Stimulated activated CD8-positive, alpha-beta memory T cell treated with anti-CD3 and anti-CD28 coated beads, Interleukin-4, amount 100 ng/mL, for 1 hour (primary cell): ENCODE measurements at places on chromosomes 1 and 21.

DNA sequence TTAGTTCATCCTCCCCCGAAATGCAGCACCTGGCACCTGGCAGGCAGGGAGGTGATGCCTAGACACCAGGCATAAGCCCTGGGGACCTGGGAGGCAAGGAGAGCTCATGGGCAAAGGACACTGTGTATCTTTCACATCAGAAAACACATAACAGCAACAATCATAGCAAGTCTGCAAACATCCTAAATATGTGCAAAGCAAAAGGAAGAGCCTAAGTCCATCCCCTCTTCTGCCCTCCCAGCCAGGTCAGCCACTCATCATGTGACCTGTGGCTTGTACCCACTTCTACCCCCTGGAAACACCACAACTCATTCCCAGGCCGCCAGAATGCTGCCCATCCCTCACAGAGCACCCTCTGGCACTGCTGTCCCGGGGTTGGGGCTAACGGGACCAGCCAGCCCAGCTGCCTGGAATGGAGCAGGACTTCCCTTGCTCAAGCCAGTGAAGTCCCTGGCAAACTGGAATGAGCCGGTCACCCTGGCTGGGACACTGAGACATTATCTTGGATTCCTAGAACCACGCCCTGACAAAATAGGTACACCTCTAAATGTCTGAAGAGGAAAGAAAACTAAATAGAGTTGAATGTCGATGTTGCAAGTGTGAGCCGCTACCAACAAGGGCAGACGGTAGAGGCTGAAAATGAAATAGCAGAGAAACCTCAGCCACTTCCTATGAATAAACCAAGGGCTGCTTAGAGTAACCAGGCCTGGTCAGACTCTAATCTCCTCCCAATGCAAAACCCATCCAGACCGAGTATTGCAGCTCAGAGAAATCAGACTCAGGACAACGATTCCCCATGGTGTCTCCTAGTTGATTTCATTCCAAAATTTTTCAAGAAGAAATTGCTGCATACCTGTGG is 29.4 kb downstream of the TMPRSS2 start:
- no peak for DNase-seq

DNA sequence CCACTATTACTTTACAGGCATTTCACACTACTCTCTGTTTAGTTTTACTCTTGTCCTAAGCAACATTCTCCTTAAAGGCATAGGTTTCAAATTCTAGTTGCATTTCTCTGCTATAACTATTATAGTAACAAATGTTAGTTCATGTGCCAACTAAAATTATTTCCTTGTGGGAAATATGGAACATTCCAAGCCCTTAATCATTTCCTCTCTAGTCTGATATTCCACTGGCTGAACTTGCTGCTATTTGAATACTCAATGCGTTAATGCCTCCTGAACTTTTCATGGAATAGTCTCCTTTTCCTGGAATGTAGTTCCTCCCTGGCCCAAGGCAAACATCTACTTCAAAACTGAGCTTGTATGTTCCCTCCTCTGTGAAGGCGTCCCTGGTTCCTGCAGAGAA is 19.3 kb upstream of the TBX19 start:
- no peak for DNase-seq

DNA sequence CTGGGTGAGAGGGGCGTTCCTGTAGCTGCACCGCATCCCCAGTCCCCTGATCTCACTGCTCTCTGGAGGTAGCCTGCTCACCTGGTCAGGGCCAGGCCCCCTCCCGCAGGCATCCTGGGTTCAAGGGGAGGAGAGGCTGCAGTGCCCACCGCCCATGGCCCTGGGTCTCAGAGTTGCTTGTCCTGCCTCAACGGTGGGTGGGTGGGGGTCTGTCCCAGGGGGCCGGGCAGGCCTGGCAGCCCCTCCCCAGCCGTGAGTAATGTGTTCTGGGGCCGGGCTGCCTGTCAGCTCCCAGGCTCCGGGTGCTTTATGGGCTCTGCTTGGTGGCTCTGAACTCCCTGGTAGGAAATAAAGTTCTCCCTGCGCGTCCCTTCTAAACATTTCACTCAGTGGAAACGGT is 126.9 kb downstream of the CASZ1 start:
- no peak for DNase-seq

- no peak for DNase-seq
These were observed 226.6 kb upstream of the ZRANB2 start for GRCh38 chr1:71307451-71307850.

DNA sequence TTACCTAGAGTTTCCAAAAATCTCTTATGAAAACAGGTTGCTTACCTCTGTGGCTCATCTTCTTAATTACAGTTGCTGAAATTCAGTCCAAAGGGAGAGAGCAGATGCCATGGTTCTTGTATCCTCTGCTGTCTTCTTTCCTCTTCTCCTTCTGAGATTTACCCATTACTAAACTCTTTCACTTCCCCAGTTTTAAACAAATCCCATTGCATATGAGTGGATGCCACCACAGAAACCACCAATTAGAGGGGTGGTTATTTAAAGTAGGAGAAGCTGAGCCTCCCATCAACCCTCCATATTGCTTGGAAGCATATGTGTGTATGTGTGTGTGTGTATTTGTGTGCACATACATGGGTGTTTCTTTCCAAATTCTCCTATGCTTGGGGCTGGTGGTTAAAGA is 128.5 kb upstream of the KCNK1 start:
- no peak for DNase-seq

- DNase-seq = peak; percentile 2
These were observed 126.7 kb upstream of the CSF3R start for GRCh38 chr1:36609241-36610027.

GRCh38 chr1:100912019-100912418 is 16.1 kb downstream of the SLC30A7 start:
- DNase-seq = no peak

DNA sequence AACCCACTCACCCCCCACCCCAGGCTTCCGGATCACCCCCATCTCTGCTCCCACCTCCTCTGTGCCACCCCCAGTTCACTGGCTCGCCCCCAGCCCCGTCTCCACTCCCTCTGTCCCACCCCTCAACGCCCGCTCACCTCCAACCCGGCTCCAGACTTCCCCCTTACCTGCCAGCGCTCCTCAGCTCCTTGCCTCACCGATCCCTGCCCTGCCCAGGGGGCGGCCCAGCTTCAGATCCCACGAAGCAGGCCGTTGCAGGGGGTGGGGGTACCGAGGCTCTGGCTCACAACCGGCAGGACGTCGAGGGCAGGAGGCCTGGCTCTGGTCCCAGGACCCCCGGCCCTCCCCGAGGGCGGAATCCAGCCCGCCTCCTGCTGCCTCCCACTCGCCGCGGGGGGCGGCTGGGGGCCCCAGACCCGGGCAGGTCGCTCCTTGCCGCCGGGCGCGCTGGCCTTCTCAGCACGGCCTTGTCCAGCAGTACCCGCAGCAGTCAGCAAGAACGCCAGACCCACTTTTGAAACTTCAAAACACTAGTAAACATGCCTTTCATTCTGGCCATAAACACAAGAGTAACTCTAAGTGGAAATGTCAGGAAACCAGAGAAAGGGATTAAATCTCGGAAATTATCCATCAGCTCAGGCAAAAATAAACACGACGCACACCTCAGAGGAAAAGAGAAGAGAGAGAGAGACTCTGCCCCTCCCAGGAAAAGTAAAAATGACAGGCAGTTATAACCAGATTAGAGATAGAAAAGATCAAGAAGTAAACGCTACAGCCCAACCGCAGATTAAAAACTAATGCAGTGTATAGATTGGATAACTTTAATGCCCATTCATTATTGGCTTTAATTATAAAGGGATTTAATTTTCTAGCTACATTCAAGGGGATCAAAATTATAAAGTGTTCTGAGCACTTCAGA is 1.0 kb upstream of the FAM89A start:
- no peak for DNase-seq

DNA sequence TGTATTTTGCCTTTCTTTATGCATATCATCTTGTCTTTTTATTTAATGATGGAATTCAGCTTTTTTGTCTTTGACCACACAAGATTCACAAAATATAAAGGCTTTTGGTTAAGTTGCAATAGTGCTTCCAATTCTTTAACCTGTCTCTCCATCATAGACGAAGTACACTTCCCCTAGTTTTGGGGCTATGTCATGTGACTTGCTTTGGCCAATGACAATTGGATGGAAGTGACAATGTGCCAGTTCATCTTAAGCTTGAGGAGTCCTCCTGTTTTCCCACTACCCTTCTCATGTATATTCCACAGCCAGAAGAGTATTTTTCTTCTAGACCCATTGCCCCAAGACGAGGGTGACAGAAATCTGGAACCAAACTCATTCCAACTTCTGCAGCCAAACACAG is 419.6 kb upstream of the BRINP3 start:
- DNase-seq = no peak

DNA sequence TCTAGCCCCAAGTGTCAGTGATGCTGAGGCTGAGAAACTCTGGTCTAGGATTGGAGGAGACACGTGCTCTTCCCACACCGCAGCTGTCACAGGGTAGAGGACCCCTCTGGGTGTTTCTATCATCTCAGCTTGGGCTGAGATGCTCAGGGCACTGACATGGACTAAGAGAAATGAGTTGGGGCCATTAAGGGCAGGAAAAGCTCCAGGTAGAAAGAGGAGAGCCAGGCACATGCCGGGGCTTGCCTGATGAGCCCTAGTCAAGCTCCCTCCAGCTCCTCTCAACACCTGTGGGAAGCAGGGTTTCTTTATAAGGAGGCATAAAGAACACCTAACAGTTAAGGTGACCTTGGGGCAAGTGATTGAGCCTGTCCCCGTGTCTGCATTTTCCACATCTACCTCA is 17.3 kb downstream of the ABCA4 start:
- DNase-seq = no peak

GRCh38 chr21:26881504-26882228 is 36.5 kb upstream of the ADAMTS1 start:
- no peak for DNase-seq

- no peak for DNase-seq
These were observed 260.8 kb downstream of the GPATCH2 start for GRCh38 chr1:217369996-217370551.

GRCh38 chr1:210920716-210921694 is 212.9 kb downstream of the KCNH1 start:
- DNase-seq = no peak

DNA sequence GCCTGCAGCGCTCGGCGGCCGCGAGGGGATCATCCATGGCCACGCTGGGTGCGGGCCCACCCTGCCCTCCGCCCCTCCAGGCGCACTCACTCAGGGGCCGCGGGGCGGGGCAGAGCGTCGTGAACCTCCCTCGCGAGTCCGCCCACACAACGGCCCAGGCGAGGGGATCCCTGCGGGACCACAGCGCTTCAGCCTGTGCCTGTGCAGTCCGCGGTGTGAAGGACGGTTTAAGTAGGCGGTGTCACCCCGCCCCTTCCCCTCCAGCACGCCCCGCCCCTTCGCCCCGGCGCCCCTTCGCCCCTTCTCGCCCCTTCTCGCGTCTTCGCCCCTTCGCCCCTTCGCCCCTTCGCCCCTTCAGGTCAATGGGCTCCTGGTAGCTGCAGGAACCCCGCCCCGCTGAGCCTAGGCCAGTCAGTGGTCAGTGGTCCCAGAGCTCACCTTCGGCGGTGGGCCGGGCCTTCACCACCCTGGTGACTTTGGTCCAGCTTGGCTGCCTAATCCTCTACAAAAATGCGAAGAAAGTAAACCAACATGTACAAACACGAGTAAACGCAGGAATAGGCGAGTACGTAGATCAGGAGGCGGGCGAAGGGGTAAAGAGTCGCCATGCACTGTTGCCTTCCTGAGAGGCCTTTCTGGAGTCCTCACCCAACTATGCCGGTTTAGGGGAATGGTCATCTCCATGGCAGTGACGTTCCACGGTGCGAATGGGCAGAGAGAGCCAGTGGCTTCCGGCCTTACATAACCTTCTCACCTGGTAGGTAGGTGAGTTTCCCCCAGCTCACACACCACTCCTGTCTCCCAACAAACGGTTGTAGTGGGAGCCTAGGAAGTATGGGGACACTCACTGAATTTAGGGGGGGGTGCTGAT is 19.6 kb upstream of the DMRTB1 start:
- no peak for DNase-seq

- no peak for DNase-seq
These were observed 811 bp upstream of the ZNF672 start for GRCh38 chr1:248837045-248837780.

- DNase-seq = no peak
These were observed 155.1 kb upstream of the NRIP1 start for GRCh38 chr21:15219894-15220293.

DNA sequence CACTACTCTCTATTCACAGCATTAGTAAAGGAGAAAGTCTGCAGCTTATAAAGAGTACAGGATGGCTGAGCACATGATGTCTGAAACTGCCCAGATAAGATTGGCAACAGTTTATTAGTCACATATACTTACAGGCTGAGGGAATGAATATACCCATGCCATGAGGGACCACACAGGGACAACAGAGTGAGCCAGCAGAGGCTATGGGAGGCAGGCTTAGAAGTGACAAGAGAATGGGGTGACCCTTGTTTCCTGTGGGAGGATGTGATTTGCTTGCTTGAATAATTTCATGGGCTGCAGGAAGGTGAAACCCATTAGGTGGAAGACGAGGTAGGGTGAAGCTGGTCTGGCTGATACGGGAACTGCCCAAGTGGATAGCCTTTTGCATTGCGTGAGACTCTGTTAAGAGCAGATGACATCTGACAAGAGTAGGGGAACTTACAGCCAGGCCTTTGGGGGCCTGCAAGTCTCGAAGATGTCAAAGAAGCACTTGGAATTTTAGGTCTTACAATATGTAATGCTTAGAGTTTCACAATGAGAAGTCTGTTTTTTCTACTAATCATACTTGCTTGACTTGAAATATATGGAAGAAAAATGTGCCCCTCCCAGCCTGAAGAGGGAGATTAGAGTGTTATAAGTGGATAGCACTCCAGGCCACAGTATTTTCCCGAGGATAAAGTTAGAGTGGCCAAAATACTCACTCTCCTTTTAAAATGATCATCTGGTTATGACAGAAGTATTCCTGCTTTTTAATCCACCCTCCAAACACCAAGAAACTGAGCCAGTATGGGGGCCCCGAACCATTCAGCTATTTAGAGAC is 34.6 kb upstream of the TNFSF4 start:
- no peak for DNase-seq
